ENCODE measurements at places on chromosomes 5 and 9.

GRCh38 chr5:78896132-78896531, 89.0 kb downstream of the ARSB start:
- DNase-seq = no peak

DNA sequence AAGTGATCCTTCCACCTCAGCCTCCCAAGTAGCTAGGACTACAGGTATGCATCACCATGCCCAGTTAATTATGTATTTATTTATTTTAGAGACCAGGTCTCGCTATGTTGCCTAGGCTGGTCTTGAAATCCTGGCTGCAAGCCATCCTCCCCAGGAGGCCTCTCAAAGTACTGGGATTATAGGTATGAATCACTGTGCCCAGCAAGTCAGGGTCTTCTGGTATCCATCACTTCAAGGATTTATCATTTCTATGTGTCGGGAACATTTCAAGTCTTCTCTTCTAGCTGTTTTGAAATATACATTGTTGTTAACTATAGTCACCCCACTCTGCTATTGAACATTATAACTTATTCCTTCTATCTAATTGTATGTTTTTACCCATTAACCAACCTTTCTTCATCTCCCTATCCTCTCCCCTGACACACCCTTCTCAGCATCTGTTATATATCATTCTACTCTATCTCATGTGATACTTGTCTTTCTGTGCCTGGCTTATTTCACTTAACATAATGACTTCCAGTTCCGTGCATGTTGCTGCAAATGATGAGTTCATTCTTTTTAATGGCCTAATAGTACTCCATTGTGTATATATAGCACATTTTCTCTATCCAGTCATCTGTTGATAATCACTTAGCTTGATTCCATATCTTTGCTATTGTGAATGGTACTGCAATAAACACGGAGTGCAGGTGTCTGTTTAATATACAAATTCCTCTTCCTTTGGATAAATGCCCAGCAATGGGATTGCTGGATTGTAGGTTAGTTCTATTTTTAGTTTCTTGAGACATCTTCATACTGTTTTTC, 26.4 kb downstream of the UTP15 start:
- DNase-seq = no peak

GRCh38 chr5:38559428-38559827, 3.0 kb upstream of the LIFR start:
- no peak for DNase-seq

GRCh38 chr5:961002-961710, 47.4 kb upstream of the NKD2 start:
- no peak for DNase-seq

- no peak for DNase-seq
Observed at GRCh38 chr9:79578891-79579290, 7.1 kb downstream of the TLE4 start.

- peak; percentile 81 for DNase-seq
Observed at GRCh38 chr5:116137544-116138378, 52.9 kb downstream of the COMMD10 start.

DNA sequence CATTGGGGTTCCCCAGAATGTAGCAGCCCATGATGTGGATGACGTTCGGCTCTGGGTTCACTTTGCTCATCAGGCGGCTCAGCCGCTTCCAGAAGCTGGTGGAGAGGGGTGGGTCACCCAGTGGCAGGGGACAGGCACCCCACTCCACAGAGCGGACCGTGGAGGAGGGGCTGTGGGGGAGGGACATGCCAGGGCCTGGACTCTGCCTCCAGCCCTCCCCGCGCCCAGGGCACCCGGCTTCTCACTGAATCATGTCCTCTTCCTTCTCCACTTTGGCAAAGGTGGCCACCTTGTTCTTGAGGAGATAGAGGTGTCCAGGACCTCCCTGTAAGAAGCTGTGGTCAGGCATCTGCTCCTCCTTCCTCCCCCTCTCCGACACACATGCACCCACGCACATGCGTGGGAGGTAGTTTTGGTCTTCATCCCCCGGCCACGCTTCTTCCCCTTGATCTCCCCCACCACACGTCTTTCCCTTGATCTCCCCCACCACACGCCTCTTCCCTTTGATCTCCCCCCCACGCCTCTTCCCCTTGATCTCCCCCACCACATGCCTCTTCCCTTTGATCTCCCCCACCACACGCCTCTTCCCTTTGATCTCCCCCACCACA, 8.9 kb upstream of the ENTPD8 start:
- no peak for DNase-seq

GRCh38 chr9:109256336-109256735, 64.5 kb downstream of the EPB41L4B start:
- DNase-seq = no peak

DNA sequence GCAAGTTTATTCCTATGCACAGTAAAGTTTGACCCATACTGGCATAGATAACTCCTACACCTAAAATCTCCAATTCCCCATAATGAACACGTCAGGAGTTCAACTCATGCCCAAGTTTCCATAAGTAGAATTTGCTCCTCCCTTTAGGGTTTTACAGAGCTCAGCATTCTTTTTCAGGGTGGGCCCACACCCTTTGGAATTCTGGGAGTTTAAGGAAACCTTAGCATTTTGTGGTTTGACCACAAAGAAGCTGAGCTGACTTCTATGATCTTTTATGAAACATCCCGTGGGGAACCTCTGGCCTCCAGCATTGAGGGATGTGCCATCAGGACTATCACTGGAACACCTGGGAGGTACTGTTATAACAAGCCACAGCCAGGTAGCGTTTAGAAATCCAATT, 220.6 kb upstream of the MAP3K1 start:
- DNase-seq = no peak

GRCh38 chr9:15268782-15269181, 38.2 kb downstream of the TTC39B start:
- DNase-seq = no peak

DNA sequence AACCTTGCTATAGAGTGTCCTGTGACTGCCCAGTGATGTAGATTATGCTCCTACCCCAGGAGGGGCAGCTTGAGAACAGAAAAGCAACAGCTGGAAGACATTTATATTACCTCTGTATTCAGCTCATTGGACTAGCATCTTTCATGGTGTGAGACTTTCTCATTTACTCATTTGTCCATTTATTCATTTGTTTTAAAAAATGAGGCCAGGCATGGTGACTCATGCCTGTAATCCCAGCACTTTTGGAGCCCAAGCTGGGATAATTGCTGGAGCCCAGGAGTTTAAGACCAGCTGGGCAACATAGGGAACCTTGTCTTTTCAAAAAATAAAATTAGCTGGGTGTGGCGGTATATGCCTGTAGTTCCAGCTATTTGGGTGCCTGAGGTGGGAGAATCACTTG, 130.0 kb upstream of the LHFPL2 start:
- DNase-seq = no peak

DNA sequence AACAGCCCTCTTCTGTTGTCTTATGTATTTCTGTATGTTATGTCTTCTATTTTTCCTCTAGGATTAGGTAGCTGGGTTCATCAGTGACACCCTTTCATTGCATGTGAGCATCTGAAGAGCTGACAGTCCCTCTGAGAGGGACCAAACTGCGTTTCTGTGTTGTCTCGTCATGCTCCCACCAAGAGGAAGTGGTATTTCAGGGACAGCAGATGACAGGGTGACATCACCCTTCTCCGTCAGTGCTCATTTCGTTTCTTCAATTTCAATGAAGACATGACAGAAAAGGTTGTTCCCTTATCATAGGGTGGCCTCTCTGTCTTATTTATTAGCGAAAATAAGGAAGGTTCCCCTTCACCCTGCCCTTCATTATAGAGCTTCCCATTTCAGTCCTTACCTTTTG, 225.9 kb upstream of the NR4A3 start:
- no peak for DNase-seq

- no peak for DNase-seq
Observed at GRCh38 chr5:40078898-40079575, 600.7 kb upstream of the PTGER4 start.

- DNase-seq = no peak
Observed at GRCh38 chr9:108351571-108351970, 504.2 kb downstream of the ACTL7B start.

GRCh38 chr5:172834415-172835289, 601 bp downstream of the ERGIC1 start:
- DNase-seq = no peak

- no peak for DNase-seq
Observed at GRCh38 chr5:83125560-83125959, 48.2 kb downstream of the XRCC4 start.

- no peak for DNase-seq
Observed at GRCh38 chr5:130277002-130277401, 372.7 kb downstream of the CHSY3 start.

DNA sequence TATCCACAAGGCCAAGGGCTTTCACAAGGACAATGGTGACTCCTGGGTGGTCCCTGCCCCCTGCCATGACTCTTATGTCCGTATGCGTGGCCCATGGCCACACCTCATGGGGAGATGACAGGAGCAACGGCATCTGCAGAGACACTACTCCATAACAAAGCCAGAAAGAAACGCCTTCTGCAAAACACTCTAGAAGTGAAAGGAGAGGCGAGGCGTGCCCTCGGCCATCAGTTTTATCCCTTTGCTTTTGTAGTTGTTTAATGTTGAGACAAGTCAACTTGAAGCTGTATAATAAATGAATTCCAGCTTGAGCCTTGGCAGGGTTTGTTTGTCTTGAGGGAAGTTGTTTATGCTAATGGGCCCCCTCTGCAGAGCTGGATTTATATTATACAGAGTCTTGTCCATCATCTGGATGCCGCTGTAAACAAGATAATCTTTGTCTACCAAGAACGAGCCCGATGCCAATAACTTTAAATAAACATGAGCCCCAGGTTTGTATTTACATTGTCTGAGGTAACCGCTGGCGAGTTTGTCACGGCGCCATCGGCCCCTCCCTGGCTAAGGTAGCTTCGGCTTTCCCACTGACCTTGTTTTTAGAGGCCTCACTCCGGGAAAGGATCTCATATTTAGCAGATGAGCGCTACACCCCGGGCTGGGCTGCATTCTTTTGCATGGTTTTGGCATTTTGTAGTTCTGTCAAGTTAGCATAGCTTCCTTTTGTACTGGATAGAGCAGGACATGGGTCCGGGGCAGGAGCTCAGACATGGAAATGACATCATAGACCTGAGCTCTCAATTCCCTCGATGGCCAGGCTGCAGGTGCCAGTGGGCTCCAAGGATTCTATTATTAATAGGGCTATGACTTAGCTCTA, 165.3 kb downstream of the ERCC6L2 start:
- no peak for DNase-seq

GRCh38 chr5:134122530-134122929, 8.0 kb downstream of the TCF7 start:
- no peak for DNase-seq

Measured in hippocampal formation (tissue), 2 donors.